ENCODE measurements at places on chromosomes 1 and 21.

GRCh38 chr1:64906447-64906846 is 59.9 kb downstream of the JAK1 start:
- no peak for DNase-seq

GRCh38 chr21:43697758-43698643 is 20.9 kb upstream of the PDXK start:
- DNase-seq, result no peak

DNA sequence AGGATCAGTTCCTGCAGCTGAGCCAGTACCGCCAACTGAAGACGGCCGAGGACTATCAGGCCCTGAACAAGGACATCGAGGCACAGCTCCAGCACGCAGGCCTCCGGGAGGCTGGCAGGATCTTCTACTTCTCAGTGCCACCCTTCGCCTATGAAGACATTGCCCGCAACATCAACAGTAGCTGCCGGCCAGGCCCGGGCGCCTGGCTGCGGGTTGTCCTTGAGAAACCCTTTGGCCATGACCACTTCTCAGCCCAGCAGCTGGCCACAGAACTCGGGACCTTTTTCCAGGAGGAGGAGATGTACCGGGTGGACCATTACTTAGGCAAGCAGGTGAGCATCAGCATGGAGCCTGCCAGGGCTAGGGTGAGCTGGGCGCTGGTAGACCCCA is 10.7 kb downstream of the H6PD start:
- DNase-seq, result no peak

DNA sequence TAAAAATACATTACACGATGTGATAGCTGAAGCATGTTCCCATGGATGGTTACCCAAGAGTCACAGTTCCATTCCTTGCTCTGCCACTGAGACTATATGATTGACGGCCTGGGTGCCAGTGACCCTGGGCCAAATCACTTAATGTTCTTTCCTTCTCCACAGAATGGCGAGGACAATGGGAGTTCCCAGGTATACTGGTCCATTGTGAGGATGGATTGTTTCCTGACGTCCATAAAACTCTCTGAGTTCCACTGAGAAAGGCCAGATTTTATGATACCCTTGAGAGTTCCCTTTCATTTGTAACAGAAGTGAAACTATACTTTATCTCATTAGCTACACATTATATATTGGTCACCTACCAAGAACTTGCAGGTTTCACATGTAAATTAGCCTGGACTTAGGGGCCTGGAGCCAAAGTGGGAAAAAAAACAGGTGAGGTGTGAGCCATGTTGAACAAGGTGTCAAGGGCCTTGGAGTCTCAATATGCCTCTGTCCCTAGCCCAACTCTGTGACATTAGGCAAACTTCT is 502.2 kb upstream of the DAB1 start:
- no peak for DNase-seq

DNA sequence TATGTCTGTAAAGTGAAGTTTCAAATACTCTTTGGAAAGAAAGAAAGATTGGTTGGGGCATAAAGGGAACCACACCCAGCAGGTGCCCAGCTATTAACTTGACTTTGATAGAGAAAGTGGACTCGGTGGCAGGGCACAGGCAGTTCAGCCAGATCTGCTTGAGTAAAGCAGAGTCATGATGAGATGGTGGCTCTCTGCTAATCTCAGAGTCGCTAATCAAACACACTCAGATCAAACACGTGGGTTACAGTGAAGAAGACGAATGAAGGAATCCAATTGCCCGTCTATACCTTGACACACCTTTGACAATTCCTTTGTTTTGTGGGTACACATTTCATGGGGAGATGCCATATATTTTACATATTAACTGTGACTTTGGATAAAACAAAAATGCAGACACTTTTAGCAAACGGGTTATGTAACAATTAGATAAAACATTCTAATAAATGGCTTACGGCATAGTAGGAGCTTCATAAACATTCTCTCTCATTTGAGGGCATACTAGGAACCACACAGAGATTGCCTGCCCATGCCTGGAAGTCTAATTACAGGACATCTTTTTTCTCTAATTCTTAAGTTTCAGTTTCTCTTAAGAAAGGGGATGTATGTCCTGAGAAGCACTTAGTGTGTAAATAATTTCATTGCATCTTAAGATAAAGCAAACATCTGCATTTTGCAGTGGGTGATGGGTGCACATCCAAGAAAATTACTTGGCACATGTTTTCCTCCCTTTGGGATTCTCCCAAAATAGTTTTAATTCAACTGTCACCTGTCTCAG is 7.2 kb downstream of the CBR1 start:
- no peak for DNase-seq

DNA sequence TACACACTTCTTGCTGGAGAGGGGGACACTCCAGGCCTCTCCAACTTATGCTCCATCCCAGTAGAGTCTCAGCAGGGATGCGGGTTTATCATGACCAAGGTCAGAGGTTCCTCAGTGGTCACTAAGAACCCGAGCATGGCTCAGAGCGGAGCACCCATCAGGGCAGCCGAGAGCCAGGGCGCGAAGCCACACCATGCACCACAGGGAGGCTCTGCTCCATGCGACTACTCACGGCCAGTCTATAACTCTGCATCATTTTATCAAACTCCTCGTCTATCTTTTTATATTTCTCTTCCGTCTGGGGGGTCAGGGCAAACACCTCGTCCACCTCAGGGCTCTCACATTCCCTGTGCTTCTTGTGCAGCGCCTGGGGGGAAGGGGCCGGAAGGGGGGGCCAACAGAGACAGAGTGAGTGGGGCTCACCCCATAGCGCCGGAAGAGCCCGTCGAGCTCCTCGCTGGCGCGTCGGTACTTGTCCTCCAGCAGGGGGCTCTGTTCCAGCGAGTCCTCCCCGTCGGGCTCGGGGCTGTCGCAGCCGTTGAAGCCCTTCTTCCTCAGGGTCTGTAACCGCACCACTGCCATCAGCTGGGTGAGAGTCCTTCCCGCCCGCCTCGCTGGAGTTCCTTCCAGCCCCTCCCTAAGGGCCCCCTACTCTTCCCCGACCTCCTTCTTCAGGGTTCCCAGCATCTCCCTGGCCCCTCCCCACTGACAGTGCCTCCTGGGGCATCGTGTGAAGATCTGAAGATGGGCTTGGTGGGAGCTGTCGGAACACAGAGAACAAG is 20.0 kb downstream of the MEF2D start:
- DNase-seq, result no peak
